ENCODE measurements at places on chromosomes 11 and 22. TPM values are rescaled to one million over a fixed set of nuclear protein-coding genes. Genes with fewer than 3 reads are reported as not detected.

KCNJ1 gene
- total RNA-seq, result not detected

P2RY6 gene
- 5.7 TPM for total RNA-seq

MS4A2 gene
- total RNA-seq, result not detected

CST6 gene
- not detected for total RNA-seq

C22orf31 gene
- total RNA-seq, result not detected

PATE4 gene
- not detected for total RNA-seq

MRGPRX1 gene
- total RNA-seq, result not detected

CD248 gene
- total RNA-seq, result 0.02 TPM

MGAT3 gene
- total RNA-seq, result 1.4 TPM

FOLR1 gene
- total RNA-seq, result 0.11 TPM

SAA1 gene
- 3.3 TPM for total RNA-seq

TMPRSS13 gene
- total RNA-seq, result not detected

CREB3L1 gene
- 4.0 TPM for total RNA-seq

HIPK3 gene
- 16.5 TPM for total RNA-seq

OR8G1 gene
- total RNA-seq, result not detected

OR6T1 gene
- total RNA-seq, result not detected

GVQW3 gene
- 0.62 TPM for total RNA-seq

RBM4B gene
- 20.5 TPM for total RNA-seq

HORMAD2 gene
- not detected for total RNA-seq

MSANTD2 gene
- 5.2 TPM for total RNA-seq

CHEK1 gene
- total RNA-seq, result 27.6 TPM

SYT13 gene
- total RNA-seq, result 5.4 TPM

CSF2RB gene
- total RNA-seq, result not detected

RFPL2 gene
- total RNA-seq, result 0.11 TPM

RFPL1 gene
- total RNA-seq, result not detected

ABCG4 gene
- 0.33 TPM for total RNA-seq

MRTFA gene
- 63.4 TPM for total RNA-seq

OSM gene
- total RNA-seq, result not detected

HPX gene
- total RNA-seq, result 0.71 TPM

DRICH1 gene
- total RNA-seq, result not detected

OR9Q1 gene
- not detected for total RNA-seq

DEFB131B gene
- total RNA-seq, result not detected

CALCA gene
- not detected for total RNA-seq

SCGB1A1 gene
- total RNA-seq, result 0.37 TPM

SLC15A3 gene
- not detected for total RNA-seq

PGGHG gene
- 8.6 TPM for total RNA-seq

RIMBP3B gene
- 0.29 TPM for total RNA-seq

APOA5 gene
- not detected for total RNA-seq

SEC14L6 gene
- not detected for total RNA-seq

OR4D5 gene
- total RNA-seq, result not detected
